Body of pancreas (tissue), 4 donors: ENCODE measurements at places on chromosomes 5 and 9.
A peak's percentile ranks its signal among the peaks of the same experiment; 100 is the strongest.

DNA sequence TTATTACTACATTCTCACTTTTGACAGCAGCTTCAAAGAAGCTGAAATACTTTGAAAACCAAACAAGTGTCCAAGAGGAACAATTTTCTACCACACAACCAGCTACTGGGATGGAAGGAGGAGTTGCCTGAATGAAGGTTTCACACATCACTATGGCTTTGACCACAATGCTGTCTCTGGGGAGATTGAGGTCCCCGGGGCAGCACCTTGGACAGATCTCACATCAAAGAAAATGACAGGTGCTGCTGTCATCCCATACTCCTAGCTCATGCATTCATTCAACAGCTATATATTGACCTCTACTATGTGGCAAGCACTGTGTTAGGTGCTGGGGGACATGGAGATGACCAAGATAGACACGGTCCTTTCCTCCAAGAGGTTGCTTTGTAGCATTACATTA, 233.2 kb upstream of the RASEF start:
- no peak for DNase-seq

DNA sequence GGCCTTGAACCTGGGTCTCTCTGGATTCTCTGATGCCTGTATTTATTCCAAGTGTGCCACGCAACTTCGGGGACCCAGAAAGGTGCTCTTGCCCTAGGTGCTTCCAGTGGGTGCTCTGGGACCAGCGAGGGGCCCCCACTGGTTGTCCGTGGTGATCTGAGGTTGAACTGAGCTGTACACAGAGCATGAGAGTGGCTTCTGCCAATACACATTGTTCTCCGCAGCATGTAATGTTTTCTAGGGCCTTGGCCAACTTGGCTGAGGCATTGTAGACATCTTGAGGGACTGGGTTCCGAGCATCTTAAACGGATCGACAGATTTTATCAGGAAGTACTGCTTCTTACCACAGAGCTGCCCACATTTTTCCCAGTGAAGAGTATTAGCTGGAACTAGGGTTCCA, 117.9 kb downstream of the MTX3 start:
- DNase-seq: no peak

DNA sequence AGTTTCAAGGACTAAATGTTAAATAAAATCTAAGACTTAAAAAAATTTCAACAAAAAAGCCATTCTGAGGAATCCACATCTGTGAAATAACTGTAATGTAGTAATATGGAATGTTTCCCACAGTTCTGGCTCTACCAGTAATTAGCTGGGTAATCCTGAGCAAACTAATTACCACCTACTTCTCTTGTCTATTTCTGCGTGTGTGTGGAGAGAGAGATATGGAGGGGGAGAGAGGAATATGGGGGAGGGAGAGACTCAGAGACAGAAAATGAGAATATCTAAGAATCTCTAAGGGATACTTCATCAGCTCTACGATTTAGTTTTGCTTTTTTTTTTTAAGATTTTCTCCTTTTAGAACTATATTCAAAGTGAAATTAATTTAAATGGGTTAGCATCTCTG, 28.0 kb downstream of the TBCA start:
- DNase-seq: no peak

- DNase-seq: no peak
These were observed 52.9 kb upstream of the CDH18 start for GRCh38 chr5:20040901-20041300.

DNA sequence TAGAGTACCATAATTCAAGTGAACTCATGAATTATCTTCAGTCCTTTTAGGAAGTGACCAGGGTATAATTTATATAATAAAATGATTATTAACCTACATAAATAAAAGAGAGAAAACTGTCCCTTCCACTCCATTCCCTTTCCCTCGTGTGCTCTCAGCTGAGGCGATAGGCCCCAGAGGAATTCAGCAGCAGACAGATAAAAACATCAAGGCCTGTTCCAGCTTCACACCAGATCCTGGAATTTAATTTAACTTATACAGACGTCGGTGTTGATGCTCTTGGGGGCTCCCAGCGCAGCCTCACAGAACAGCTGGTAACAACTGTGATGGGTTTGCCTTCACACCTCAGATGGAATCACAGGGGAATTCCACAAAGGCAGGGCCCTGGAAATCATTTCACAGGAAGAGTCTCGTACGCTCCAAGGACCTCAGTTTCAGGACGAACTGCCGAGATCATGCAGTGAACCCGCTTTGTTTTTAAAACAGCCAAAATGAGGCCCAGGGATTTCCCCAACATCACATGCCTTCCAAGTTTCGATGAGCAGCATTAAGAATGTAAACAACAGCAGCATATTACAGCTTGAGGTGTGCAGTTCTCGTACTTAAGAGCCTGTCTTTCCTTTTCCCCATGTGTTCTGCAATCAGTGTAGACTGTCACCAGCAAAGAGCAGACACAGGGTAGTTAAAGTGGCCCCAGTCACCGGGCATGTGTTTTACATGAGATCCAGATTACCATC, 73.6 kb upstream of the ALDH1B1 start:
- DNase-seq: peak; percentile 28

DNA sequence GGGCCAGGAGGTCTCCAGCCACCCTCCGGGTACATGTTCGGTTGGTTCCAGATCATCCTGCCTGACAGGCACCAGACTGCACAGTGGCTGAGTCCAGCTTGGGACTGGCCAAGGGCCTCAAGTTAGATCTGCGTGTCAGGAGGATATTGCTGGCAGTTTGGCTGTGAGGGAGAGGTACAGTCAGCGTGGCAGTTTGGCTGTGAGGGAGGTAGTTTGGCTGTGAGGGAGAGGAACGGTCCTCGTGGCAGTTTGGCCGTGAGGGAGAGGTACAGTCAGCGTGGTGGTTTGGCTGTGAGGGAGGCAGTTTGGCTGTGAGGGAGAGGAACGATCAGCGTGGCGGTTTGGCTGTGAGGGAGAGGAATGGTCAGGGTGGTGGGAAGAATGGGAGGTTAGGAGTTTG, 39.0 kb downstream of the CACNA1B start:
- no peak for DNase-seq

GRCh38 chr5:171826132-171826531, 40.5 kb downstream of the SMIM23 start:
- no peak for DNase-seq

GRCh38 chr9:111297066-111297824, 32.8 kb downstream of the OR2K2 start:
- no peak for DNase-seq

GRCh38 chr5:55877655-55878054, 26.5 kb downstream of the IL31RA start:
- no peak for DNase-seq

- DNase-seq: no peak
These were observed 2.9 kb upstream of the MYOZ3 start for GRCh38 chr5:150658121-150658520.

- DNase-seq: no peak
These were observed 98.8 kb downstream of the DOCK2 start for GRCh38 chr5:169735913-169736312.

- DNase-seq: no peak
These were observed 564.4 kb upstream of the NUDT12 start for GRCh38 chr5:104126980-104127379.

GRCh38 chr9:113012492-113012891, 500 bp upstream of the ZNF883 start:
- DNase-seq: no peak

DNA sequence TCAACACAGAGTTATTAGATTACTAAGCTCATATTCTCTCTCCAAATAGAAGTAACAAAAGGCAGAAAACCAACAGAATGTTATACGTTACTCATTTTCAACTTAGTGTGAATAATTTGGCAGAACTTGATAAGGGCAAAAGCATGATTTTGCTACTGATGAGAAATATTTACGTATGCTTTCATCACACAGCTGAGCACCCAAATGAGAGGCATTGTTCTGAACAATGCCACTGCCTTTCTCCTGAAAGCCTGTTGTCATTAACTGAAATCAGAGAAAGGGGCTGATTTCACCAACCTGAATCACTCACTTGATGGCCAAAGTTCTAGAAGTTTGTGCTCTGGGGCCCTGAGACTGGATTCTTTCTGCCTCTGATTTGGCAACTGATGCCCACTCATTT, 367.5 kb upstream of the PTGER4 start:
- DNase-seq: no peak

GRCh38 chr9:116589392-116590354, 97.4 kb upstream of the TRIM32 start:
- DNase-seq: no peak
